ENCODE measurements at places on chromosomes 1 and 21.

DNA sequence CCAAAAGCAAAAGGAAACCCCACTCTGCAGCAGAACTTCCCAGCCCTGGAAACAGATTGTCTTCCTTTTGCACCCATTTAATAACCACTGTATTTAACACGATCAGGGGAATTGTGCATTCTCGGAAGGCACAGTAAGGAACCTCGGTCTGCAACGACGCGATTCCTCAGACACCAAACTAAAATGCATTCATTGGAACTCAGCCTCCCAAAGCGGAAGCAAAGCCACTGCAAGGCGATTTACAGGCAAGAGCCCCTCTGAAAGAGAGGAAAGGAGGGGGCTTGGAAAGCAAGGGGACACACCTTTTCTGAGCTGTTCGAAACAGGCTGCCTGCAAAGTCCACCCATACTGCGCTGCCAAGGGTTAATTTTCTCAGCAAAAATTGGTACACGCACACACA, 297.7 kb downstream of the OMA1 start:
- no peak for DNase-seq

GRCh38 chr1:13790290-13791030, 90.5 kb downstream of the PRDM2 start:
- DNase-seq = no peak

DNA sequence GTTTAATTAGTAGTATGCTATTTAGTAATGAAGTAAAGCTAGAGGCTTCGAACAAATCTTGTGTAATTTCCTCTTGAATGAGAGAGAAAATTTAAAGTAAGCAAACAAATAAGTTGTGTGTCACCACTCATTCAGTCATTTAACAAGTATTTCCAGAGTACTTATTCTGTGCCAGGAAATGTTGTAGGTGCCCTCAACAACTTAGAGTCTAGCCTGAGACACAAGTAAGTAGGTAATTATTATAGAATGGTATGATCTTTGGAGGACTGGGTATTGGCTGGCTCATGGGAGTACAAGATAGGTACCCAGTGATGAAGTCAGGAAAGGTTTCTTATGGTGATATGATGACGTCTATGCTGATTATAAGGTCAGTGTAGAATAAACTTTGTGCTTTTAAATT, 17.4 kb upstream of the METTL18 start:
- no peak for DNase-seq

DNA sequence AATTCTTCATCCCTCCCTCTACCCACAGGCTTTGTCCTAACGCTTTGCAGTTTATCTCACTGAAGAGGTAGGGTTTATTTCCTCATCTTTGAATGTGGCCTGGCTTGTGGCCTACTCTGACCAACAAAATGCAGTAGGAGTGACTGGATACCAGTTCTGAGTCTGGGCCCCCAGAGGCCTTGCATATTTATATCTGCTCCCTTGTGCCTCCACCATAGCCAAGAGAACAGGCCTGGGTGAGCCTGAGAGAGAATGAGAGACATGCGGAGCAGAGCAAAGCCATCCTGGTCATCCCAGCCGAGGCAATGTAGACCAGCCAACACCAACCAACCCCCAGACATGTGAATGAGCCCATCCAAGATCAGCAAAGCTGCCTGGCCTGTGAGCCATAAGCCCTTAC, 30.3 kb downstream of the SMIM12 start:
- no peak for DNase-seq

DNA sequence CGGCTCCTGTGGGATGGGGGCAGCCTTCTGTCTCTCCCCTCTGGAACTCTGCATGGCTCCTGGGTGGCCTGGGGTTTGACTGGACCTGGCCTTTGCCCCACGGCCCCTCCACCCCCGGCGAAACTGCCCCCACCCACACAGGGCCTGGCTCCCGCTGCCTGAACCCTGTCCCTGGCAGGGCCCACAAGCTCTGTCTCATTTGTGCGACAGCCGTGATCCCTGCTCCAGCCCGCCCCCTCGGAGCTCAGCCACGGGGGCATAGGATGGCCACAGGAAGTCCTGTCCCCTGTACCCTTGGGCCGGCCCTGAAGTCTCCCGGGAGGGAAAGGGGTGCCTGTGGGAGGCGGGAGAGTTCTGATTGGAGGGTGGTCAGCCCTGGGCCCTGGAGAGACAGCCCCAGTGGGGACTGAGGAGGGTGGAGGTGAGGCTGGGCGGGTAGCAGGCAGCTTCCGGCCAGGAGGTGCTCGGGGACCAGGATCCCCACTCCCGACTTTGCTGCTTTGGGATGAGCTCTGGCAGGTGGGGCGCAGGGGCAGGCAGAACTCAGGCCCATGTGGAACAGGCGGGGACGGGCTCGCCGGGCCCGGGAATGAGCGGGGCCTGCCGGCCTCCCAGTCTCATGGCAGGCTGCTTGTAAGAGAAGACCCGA, 45.1 kb downstream of the SLX9 start:
- no peak for DNase-seq

GRCh38 chr1:65003316-65003664, 36.9 kb upstream of the JAK1 start:
- DNase-seq = no peak

DNA sequence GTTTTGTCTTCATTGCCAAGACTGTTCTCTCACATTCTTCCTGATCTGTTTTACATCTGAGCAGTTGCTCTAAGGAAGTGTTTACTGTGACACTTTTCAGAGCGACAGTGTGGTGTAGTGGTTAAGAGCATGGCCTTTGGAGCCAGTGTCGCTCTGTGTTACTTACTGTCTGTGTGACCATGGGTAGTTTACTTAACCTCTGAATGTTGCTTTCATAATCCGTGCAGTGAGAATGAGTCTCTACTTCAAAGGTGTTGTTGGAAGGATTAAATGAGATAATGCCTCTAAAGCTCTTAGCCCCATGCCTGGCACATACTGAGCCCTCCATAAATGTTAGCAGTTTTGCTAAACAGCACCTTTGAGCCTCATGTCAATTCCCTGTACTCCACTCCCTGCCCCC, 35.9 kb upstream of the ZFP69B start:
- no peak for DNase-seq

DNA sequence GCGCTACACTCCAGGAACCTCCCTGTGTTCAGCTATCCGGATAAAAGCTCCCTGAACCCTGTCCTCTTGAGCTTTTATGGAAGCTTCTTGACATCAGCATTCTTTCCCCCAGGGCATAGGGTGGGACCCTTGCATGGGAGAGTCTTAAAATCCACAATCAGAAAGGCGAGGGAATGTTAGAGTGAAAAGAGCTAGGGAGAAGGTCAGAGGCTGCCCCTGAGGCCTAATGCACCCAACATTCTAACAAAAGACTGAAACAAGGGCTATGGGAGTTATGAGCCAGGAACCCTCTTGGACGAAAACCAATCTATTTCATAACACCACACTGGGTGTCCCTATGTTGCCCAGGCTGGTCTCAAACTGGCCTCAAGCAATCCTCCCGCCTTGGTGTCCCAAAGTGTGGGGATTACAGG, 36.7 kb downstream of the NEK2 start:
- DNase-seq = no peak

Data from stimulated activated CD4-positive, alpha-beta T cell treated with anti-CD3 and anti-CD28 coated beads, Interleukin-4, amount 100 ng/mL, for 4 hours (primary cell).